ENCODE measurements at places on chromosomes 5 and 9.

GRCh38 chr9:121200356-121200755 lies 1.3 kb downstream of the RAB14 start:
- DNase-seq = no peak

DNA sequence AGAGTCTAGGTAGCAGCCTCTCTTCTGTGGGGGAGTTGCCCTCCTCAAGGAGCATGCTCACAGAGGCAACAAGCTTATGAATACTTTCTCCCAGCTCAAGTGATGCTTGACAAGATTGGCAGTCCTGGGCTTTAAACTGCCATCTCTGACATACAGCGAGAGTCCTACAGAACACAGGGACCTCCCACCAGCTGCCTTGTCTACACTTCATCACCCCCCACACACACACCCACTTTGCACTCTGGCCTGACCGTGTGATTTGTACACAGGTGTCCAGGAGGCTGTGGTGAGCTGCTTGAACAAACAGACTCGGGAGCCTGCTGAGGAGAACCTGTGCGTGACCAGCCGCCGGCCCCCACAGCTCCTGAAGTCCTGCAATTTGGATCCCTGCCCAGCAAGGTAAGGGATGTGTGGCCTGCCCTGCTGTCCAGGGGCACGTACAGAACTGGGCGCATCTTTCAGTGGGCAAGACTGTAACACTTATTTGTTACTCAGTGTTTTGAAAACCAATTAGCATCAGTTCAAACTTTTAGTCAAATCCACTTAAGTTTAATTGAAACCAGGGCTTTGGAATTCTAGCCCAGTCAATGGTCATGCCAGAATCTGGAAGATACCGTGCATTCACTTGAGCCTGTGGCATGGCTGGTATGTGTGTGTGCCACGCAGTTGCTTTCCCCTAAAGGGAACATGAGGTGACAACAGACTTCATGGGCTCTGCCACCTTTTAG lies 247.5 kb downstream of the ADAMTSL1 start:
- no peak for DNase-seq

- no peak for DNase-seq
Measured at GRCh38 chr5:4642525-4642924, 497.6 kb upstream of the ADAMTS16 start.

DNA sequence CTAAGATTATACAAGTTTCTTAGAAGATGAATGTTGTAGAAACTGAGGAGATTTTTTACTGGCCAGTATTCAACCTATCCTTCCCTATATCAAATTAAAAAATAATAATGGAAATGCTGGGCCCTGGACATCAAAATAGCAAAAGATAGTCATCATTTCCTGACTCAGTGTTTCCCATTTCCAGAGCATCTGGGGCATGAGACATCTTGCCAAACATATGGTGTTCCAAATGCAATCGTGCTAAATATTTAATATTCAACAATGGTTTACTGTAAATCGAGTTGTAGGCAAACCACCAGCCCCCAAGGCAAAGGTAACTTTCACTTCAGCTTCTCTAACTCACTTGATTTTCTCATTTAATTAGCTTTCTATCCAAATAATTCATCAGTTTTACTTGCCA lies 152.9 kb downstream of the FRMD3 start:
- no peak for DNase-seq

DNA sequence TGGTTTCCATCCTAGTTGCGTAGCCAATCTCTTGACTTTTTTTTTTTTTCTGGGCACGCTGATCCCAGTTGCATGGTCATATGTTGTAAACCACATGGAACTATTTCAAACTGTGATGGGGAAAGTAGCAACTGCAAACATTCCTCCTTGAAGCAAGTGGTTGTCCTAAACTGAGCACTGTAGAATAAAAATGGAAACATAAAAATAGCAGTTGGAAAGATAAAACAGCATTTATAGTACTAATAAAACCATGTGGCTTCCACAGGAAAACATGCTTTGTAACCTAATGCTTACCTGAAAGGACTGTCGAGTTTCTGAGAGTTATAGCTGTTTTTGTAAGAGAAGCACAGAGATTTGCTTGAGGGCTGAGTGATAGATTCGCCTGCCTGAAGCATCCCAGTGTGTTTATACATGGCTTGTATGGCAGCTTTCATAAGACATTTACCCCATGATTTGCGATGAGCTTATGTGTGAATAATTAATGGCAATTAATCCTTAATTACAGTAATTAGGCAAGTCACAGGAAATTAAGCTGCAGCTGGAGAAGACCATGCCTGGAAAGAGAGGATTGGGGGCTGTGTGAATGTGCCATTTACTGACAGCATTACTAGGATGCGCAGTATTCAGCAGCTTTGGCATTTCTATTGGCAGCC lies 136.5 kb downstream of the PBX3 start:
- DNase-seq = no peak

GRCh38 chr5:6592601-6593000 lies 40.2 kb downstream of the NSUN2 start:
- no peak for DNase-seq

DNA sequence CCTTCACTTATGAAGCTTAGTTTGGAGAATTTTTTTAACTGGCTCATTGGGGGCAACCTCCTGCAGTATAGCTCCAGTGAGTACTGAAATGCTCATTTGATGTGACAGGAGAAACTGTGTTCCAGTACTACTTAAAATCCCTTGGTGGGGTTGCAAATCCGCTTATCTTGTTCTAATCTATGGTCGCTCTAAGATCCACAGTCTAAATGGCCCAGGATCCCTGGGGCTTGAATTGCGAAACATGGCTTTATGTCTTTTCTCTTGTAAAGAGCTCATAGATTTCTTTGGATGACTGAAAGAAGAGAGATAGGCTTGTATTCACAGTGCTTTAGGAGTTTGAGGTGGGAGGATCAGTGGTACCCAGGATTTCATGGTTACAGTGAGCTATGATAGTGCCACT lies 52.7 kb downstream of the ADAMTSL1 start:
- no peak for DNase-seq

DNA sequence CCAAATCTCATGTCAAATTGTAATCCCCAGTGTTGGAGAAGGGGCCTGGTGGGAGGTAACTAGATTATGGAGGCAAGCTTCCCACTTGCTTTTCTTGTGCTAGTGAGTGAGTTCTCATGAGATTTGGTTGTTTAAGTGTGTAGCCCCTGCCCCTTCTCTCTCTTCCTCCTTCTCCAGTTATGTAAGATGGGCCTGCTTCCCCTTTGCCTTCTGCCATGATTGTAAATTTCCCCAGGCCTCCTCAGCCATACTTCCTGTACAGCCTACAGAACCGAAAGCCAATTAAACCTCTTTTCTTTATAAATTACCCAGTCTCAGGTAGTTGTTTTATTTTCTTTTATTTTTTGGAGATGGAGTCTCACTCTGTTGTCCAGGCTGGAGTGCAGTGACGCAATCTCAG lies 18.2 kb upstream of the TXNDC8 start:
- DNase-seq = no peak

GRCh38 chr5:158770506-158770905 lies 329.2 kb downstream of the EBF1 start:
- no peak for DNase-seq

- no peak for DNase-seq
Measured at GRCh38 chr5:123964884-123965283, 452.9 kb downstream of the CSNK1G3 start.

DNA sequence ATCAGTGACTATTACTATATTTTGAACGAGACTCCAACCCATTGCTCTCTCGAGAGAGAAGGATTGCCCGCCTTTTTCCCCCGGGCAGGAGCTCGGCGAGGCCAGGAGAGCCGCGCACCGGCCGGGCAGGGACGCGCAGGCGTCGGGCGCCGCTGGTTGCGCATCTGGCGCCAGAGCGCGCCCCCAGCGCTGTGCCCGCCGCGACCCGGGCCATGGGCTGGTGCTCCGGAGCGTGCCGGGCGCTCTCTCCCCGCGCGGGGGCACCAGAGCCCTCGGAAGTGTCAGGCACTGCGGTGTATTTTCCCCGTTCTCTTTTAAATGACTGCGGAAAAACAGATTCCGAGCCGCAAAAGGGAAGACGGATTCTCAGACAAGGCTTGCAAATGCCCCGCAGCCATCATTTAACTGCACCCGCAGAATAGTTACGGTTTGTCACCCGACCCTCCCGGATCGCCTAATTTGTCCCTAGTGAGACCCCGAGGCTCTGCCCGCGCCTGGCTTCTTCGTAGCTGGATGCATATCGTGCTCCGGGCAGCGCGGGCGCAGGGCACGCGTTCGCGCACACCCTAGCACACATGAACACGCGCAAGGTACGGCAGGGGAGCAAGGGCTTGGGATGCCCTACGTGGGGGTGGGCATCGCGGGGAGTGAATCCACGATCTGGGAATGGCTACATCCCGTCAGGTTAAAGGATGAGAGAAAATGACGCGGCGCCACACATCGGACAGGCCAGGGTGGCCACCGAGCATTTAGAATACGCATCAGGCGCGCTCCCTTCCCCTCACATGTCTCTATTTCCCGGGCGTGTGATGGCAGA lies 1.1 kb upstream of the NTRK2 start:
- peak; percentile 83 for DNase-seq
